ENCODE measurements at places on chromosomes 16 and 17. TPM values are rescaled to one million over a fixed set of nuclear protein-coding genes. Genes with fewer than 3 reads are reported as not detected.

The TPSG1 gene
- total RNA-seq: 0.30 TPM

The KRT31 gene
- not detected for total RNA-seq

The KRT40 gene
- total RNA-seq: not detected

The CTRL gene
- total RNA-seq: 0.81 TPM

The C16orf46 gene
- total RNA-seq: 0.62 TPM

Measured in Right ventricle myocardium inferior (tissue), 1 donor.